ELR (cell line): ENCODE measurements at places on chromosomes 7 and 10.

DNA sequence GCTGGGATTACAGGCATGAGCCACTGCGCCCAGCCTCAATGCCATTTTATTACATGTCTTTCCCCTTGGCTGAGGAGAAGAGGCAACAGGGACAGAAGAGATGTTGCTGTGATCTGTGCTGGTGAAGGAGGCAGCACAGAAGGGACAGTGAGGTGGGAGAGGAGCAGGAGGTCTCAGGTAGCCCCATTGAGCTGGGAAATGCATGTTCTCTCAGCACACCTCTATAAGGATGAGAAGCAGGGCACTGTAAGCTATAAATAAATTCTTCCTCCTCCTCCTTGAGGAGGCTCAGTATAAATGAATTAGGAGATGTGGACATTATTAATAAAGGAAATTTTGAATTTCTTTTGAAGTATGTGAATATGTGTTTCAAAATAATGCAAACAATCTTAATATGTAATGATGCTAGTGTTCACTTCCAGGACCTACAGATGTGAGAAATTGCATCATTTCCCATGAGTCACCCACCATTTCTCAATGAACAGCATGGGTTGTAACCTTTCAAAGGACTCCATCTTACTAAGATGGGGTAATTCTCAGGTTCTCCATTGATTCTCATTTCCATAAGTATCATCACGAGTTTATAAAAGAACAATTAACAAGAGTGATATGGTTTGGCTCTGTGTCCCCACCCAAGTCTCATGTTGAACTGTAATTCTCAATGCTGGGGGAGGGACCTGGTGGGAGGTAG is 88.9 kb upstream of the ODAD2 start:
- peak; percentile 85 for DNase-seq

DNA sequence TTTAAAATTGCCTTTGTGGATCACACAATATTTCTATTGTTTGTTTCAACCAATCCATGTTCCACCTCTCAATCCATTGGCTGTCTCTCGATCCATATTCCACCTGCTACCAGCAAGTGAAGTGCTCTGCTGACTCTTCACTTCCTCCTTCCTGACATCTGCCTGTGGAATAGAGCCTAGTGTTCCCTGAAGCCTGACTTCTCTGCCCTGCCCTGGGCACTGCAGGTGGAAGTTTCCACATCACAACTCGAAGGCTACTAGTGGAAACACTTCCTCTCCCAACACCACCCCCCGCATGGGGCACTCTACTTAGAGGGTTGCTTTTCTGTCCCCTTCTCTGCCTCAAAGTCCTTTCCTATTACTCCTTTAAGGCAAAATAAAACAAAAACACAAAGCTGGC is 563.8 kb upstream of the IGFBP3 start:
- DNase-seq: no peak

DNA sequence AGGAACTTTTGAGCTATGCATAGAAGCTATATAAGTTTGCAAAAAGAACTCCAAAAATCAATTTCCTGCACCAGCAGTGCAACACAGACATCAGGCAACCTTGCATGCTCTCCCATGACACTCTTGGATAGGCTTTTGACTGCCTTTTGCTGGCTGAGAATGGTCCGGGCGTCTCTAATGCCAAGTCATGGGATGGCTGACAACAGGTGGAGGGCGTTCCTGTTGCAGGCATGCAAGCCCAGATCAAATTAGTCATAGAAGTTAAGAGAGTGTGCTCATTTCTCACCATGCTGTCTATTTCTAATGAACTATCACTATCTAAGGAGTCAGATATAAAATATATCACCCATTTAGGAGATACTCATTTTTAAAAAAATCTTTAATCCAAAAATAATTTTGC is 8.4 kb downstream of the PLCE1 start:
- DNase-seq: no peak

DNA sequence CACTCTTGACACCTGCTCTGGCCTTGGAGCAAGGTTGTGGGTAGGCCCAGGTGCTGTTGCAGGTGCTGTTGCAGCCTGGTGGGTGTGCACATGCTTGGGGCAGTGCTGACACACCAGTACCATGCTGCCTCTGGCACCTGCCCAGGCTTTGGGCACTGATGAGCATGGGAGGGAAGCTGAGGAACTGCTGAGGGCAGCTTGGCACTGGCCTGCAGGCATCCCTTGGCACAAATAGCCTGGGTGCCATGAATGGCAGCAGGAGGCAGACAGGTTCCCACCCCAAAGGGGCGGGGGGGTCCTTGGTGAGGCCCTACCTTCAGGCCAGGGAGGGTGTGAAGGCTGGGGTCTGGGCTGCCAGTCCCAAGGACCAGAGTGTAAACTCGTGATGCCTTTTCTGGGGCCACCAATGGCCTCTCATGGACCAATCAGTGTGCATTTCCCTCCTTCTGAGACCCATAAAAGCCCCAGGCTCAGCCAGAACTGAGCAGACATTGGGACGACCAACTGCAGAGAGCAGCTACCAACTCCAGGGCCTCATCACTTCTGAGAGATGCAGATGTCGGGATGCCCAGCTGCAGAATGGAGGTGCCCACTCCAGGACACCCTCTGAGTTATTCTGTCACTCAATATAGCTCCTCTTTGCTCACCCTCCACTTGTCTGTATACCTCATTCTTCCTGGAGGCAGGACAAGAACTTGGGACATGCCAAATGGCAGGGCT is 547.4 kb downstream of the ZWINT start:
- DNase-seq: no peak

GRCh38 chr7:26987338-26987737 is 108.5 kb downstream of the HOXA1 start:
- no peak for DNase-seq

- DNase-seq: peak; percentile 54
Observed at GRCh38 chr7:40836218-40836617, 701.4 kb downstream of the SUGCT start.

DNA sequence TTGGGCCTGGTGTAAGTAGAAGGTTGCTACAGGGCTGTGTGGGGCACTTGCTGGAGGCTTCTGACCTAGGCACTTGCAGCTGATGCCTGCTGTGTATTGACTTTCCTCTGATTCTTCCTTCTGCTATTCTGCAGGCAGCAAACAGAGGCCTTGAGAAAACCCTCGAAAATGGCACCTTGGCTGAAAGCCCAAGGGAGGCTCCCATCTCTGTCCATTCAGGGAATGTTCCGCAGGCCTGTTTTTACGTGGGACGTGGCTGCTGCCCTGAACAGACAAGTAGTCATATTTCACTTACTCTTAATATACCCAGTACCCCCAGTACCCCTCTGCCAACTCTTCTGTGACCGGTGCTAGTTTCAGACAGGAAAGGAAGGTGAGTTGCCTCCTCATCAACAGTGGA is 664.7 kb downstream of the INHBA start:
- DNase-seq: no peak

- DNase-seq: no peak
Observed at GRCh38 chr7:148708026-148708885, 9.6 kb downstream of the CUL1 start.

- DNase-seq: no peak
Observed at GRCh38 chr10:129059977-129060376, 407.1 kb upstream of the MGMT start.

- no peak for DNase-seq
Observed at GRCh38 chr10:72245949-72246525, 27.7 kb upstream of the DDIT4 start.

DNA sequence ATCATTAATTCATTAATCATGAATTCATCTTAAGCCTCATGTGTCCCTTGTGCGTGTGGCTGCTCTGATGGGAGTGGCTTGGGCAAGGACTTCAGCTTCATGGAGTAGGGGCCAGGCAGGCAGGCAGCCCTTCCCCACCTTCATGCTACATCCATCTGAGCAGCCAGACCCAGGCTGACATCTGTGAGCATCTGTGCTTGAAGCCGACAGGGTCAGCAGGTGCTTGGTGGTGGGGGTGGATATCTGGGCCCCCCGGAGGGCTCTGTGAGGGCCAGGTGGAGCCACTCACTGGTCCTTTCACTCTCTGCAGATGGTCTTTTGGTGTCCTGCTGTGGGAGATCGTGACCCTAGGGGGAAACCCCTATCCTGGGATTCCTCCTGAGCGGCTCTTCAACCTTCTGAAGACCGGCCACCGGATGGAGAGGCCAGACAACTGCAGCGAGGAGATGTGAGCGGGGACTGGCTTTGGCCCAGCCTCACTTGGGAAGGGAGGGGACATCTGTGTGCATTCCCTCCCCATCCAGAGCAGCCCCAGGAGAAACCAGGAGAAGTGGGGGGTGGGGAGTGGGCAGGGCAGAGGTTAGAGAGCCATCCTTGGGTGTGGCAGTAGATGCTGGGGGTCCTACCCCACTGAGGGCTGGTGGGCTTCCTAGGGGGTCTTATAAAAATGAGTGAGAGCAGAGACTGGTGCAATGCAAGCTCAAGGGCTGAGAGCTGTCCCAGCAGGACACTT is 14.7 kb upstream of the CSGALNACT2 start:
- no peak for DNase-seq

DNA sequence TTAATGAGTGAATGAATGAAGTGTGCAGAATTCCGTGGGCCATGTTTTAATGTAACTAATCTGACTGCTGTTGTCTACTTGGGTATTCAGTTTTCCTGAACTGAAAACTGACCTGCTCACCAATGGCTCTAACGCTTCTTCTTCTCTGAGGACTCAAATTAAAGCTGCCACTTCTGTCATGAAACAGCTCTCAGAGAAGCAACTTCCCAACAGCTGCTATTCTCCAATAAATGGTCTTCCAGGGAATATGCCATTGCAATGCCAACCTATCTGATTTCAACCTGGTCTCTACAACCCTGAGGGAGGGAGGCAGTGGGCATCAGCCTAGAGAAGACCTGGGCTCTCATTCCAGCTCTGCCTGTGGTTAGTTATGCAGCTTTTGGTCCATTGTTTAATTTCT is 69.4 kb downstream of the FRMD4A start:
- no peak for DNase-seq

DNA sequence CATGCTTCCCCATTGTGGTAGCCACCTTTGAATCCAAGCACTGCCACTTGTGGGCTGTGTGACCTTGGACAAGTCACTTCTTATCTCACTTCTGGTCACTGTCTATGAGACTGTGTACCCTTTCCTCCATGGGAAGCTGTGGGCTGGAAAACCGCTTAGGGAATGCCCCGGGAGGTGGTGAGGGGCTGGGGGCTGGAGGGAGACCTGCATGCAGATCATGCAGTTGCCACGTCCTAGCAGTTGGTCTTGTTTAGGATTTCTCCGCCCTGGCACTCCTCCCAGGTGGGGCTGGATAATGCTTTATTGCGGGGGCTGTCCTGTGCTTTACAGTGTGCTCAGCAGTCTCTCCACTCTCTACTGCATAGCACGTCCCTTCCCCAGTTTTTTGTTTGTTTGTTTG is 62.9 kb upstream of the OPN4 start:
- no peak for DNase-seq

DNA sequence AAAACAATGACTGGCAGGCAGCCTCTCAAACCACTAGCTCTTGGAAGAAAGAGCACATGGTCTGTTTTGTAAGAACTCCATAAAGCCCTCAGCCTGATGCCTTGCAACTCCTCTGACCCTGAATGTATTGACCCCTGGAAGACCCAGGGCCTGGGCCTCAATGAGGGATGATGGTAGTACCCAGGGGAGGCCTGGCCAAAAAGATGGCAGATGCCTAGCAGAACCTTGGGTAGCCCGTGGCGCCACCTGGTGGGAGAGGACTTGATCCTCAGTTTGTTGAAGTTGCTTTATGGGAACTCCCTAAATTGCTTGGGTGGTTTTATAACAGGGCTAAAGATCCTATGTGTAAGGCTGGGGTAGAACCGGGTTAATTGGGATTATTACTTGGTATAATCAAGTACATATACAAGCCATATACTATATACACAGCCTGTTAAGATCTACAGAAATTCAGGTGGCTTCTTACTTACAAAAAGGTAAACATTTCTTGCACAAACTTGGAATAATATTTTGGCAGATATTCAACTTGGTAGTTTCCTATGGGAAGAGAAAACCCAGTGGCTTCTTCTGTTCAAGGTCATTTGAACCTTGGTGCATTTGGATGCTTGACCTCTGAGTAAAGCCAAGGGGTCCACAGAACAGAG is 95.8 kb upstream of the CACUL1 start:
- peak; percentile 72 for DNase-seq

DNA sequence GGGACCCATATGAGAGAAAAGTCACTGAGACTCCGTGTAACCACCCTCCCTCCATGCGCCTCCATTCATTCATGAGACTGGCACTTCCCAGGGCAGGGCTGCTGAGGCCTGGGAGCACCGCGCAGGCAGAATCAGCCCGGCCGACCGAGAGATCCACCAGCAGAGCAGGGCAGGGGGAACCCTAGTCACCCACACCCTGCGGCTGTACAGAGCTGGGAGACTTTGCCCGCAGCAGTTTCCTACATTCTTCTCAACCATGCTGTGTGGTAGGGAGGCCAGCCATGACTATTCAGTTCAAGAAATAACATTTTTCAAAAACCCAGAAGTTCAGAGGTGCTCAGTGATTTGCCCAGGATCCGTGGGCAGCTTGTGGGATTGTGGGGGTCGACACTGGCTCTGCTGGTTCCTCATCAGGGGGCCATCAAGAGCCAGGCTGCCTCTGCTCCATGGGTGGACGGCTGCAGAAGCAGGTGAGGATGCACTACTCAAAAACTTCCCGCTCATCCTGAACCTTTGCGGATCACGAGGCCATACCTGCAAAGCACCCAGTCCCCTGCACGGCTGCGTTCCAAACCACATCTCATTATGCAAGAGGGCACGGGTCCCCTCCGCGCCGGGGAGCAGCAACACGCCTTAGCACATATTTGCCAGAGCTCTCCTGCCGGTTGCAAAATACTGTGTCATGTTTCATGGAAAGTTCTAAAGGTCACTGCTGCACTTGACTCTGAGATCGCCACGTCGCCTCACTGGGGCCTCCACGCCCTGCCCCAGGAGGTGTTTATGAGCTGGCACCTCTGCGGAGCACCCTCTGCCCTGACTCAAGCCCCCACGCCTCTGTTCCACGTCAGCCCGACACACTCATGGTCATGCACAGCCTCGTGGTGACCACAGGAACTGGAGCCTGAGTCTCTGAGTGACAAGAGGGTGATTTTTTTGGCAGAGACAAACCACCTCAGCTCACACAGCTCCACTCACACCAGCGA is 132.0 kb downstream of the PRKAG2 start:
- DNase-seq: peak; percentile 91

DNA sequence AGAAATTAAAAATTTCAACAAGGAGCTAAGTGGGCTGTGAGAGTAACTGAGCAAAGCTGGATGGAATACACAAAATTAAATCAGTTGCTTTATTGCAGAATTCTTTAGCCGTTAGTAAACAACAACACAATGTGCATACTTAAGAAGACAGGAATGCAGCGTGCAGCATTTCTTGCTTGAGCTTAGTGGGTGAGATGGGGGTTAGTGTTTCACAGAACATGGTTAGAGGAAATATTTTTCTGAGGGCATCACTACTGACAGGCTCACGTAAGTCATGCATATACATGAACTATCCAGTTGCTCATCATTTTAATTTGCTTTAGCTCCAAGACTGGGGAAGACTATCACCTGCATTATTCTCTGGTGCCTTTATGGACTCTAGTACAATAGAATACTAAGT is 80.8 kb downstream of the CD36 start:
- peak; percentile 88 for DNase-seq

GRCh38 chr10:114869520-114869892 is 47.9 kb downstream of the FHIP2A start:
- DNase-seq: peak; percentile 82
